Substantia nigra (tissue), 51 donors: ENCODE measurements at places on chromosomes 11 and 22.

DNA sequence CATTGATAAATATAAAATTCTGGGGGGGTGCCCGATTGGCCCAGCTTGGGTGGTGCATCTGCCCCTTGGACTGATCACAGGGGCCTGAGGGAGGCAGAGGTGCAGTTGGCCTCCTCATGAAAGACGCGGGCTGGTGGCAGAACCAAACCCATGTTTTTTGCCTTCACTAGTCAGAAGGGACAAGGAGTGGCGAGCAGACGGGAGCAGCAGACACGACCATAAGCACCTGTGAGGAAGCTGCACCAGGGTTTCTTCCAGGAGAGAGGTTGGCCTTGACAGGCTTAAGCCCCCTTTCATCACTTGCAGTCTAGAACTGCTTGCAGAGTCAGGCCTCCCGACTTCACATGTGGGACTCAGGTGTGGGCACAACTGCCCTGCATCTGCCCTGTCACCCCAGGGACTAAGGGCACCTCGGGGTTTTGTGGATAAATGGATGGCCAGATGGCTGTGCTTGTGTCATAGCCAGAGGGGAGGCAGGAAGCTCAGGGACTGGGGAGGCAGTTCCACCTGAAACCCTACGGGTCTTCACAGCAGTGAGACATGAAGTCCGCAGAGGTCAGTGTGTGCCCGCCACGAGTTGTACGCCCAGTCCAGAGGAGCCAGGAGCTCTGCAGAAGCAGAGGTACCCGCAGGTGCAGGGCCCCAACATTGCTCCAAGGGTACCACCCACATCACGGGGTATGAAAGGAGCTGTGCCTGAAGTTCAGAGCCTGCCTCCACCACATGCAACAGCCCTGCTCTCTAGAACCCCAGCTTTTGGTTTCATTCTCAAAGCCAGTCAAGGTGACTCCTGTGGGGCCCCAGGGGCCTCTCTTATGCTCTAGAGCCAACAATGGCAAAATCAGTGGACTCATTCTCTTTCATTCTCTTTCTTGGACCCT is 18.2 kb upstream of the SYT13 start:
- no peak for DNase-seq

GRCh38 chr11:112016088-112016764 is 9.0 kb upstream of the DLAT start:
- no peak for DNase-seq

- DNase-seq, result no peak
These were observed 145.9 kb downstream of the ELP4 start for GRCh38 chr11:31655483-31655882.

- peak; percentile 15 for DNase-seq
These were observed 4.3 kb downstream of the ZC3H7B start for GRCh38 chr22:41305646-41306045.

DNA sequence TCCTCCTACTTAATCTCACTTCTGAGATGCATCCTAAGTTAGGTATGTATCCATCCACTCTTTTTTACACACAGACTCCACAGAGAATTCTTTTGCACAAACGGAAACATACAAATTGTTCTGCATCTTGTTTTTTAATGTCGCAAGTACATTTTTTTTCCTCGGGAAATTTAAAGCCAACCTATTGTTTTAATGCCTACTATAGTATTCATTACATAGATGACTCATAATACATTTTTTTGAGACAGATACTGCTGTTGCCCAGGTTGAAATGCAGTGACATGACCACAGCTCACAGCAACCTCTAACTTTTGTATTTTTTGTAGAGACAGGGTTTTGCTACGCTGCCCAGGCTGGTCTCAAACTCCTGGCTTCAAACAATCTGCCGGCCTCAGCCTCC is 90.8 kb upstream of the TMEM45B start:
- DNase-seq, result no peak

DNA sequence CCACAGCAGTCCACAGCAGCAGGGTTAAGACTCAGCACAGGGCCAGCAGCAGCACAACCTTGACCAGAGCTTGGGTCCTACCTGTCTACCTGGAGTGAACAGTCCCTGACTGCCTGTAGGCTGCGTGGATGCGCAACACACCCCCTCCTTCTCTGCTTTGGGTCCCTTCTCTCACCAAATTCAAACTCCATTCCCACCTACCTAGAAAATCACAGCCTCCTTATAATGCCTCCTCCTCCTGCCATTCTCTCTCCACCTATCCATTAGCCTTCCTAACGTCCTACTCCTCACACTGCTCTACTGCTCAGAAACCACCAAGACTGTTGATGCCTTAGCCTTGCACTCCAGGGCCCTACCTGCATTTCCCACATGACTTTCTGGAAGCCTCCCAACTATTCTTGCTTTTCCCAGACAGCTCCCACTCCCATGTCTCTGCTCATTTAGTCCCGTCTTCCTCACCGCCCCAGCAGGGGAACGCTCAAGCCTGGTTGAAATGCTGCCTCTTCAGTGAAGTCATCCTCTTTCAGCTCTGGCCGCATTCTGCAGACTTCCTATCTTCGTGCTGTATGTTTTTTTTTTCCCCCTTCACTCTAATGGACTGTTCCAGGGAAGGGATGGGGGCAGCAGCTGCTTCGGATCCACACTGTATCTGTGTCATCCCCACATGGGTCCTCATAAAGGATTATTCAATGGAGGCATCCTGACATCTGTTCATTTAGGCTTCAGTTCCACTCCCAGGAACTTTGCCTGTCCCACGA is 3.3 kb downstream of the IL18BP start:
- no peak for DNase-seq

- no peak for DNase-seq
These were observed 155.8 kb upstream of the RASSF10 start for GRCh38 chr11:12853325-12853651.

GRCh38 chr11:8015753-8016239 is 28.7 kb downstream of the EIF3F start:
- no peak for DNase-seq

- DNase-seq, result no peak
These were observed 955.6 kb downstream of the OPCML start for GRCh38 chr11:132576706-132577105.

- no peak for DNase-seq
These were observed 139.6 kb downstream of the DDX10 start for GRCh38 chr11:108804511-108804910.

DNA sequence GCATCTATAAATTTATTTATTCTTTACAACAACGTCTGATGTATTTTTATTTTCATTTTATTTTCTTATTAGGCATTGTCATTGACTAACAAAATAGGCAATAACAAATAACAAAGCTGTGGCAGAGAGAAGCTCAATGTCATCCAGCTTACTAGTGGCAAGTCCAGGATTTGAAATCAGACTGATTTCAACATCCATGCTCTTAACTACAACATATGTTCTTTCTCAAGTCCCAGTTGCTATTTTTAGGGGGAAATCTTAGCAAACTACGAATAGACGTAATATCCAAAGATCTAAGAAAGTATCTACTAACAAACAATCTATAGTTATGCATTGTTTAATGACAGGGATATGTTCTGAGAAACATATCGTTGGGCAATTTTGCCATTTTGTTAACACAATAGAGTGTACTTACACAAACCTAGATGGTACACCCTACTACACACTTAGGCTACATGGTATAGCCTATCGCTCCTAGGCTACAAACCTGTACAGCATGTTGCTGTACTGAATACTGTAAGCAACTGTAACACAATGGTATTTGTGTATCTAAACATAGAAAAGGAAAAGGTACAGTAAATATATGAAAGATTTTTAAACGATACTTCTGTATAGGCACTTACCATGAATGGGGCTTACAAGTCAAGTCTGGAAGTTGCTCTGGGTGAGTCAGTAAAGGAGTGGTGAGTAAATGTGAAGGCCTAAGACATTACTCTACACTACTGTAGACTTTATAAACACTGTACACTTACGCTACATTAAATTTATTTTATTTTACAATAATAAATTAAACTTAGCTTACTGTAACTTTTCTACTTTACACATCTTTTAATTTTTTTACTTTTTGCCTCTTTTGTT is 151.3 kb downstream of the DLG2 start:
- DNase-seq, result no peak

GRCh38 chr22:31923747-31924146 is 20.6 kb upstream of the YWHAH start:
- no peak for DNase-seq

DNA sequence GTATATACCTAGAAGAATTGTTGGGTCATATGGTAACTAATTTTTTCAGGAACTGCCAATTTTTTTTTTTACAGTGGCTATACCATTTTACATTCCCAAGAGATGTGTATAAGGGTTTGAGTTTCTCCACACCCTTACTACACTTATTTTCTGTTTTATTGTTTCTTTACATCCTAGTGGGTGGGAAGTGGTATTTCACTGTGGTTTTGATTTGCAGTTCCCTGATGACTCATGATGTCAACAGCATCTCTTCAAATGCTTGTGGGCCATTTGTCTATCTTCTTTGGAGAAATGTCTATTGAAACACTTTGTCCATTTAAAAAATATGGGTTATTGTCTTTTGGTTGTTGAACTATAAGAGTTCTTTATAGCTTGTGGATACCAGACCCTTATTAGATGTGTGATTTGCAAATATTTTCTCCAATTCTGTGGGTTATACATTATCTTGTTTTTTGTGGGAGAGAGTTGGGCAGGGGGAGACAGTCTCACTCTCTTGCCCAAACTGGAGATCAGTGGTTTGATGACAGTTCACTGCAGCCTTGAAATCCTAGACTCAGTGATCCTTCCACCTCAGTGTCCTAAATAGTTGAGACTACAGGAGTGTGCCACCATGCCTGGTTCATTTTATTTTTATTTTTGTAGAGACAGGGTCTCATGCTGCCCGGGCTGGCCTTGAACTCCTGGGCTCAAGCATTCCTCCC is 30.3 kb upstream of the PISD start:
- DNase-seq, result no peak

- no peak for DNase-seq
These were observed 66.5 kb downstream of the CCDC34 start for GRCh38 chr11:27296497-27296896.

GRCh38 chr11:108698844-108699642 is 34.2 kb downstream of the DDX10 start:
- no peak for DNase-seq

- DNase-seq, result no peak
These were observed 22.8 kb upstream of the PPFIA1 start for GRCh38 chr11:70247710-70248072.

DNA sequence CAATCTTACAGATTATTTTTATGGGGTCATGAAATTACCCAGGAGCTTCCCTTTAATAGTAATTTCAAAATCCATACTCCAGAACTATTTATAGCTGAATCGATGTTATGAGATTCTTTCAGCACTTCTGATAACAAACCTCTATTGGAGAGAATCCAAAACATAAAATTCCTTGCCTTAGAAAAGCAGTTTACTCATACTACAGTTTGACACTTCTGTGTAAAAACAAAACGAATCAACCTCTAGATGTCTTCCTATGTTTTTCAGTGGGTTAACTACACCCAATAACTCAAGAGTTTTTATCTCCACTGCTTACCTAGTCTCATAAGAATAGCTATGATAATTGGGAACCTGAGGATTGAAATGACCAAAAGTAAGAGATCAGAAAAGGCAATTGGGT is 35.6 kb downstream of the KIF18A start:
- DNase-seq, result no peak

DNA sequence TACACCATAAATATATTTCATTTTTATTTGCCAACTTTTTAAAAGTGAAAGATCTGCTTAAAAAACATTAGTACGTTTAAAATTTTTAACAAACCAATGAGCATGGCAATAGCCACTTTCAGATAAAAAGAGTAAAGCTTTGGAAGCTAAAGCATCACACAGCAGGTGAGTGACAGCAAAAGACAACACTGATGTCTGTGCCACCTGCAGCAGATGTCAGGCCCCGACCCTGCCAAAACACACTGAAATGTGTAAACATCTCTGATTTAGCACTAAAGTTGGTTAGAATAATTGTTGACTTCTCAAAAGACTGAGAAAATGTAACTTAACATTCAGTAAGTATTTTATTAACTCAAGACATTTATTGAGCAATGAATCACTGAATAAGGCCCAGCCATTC is 232.9 kb downstream of the DLG2 start:
- no peak for DNase-seq

DNA sequence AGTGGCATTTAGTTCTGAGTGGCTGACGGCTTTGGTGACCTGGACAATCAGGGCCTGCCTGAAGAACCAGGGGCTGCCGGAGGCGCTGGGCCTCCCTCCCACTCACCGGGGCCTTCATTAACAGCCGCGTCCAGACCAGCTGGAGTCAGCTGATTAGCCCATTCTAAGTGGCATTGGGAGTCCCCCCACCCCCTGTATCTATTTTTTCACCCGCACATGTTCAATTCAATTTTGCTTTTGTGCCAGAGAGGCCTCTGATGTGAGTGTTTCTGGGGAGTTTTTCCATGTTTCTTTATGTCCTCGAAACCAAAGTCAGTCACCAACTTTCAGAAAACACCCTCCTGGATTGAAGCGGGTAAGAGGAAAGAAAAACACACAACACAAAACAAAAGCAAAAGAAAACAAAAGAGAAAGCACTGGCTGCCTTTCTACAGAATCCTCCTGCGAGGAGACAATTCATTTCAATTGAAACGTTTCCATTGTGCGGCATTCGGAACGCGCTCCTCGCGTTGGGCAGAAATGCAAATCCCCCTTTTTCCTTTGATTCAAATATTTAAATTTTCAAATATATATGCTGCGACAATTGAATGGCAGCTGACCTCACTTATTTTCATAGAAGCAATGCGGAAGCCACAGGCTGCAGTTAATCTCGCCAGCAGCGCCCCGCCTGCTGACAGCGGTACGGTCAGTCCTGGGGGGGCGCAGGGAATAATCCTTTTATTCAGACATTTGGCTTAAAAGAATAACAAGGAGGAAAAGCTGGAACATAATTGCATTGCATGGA is 17.7 kb downstream of the CDKN1C start:
- peak; percentile 34 for DNase-seq

- no peak for DNase-seq
These were observed 24.4 kb downstream of the DDI1 start for GRCh38 chr11:104060820-104061219.

GRCh38 chr11:32531528-32531927 is 52.1 kb upstream of the EIF3M start:
- no peak for DNase-seq

DNA sequence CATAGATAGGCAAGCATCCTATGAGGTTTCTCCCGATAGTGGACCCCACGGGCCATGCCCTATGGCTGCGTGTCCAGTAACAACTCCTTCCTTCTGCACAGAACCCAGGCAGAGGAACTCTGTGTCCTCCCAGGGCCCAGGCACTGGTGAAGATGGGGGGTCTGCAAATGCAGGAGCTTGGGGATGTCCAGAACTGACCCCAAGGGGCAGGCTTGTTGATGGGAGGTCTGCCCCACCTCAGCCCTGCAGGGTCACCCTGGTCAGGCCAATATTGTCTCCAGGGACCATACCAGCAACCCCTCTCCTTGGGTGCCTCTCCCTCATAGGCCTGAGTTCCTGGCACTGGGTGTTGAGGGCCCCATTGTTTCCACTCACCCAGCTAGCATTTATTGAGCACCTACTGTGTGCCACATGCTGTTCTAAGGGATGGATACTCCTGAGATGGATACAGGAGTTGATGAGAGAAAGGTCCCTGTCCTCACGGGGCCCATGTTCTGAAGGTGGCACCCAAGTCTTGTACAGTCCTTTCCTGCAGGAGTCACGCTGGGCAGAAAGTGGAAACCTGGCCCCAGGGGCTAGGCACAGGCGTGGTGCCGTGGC is 26.3 kb upstream of the TXNRD2 start:
- DNase-seq, result no peak
